Cortex of kidney (tissue), 1 donor: ENCODE measurements at places on chromosomes 6 and 20.

- DNase-seq = no peak
These were observed 25.3 kb downstream of the BFSP1 start for GRCh38 chr20:17505636-17506517.

DNA sequence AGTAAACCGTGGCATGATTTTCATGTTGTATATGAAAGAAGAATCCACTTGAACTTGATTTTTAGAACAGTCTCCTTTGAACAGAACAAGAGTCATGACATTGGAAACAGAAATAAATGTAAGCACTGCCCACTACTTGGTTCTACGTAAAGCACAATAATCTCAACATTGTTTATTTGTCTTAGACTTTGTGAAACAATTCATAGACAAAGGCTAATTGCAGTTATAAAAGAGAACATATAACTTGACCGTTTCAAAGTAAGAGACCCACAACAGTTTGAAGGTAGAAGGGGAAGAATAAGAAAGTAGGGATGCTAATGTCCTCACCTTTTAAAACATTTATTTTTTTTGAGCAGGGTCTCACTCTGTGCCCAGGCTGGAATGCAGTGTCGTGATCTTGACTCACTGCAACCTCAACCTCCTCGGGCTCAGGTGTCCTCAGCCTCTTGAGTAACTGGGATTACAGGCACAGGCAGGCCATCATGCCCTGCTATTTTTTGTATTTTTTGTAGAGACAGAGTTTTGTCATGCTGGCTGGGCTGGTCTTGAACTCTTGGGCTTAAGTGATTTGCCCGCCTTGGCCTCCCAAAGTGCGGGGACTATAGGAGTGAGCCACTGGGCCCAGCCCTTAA, 71.1 kb downstream of the POPDC3 start:
- no peak for DNase-seq

DNA sequence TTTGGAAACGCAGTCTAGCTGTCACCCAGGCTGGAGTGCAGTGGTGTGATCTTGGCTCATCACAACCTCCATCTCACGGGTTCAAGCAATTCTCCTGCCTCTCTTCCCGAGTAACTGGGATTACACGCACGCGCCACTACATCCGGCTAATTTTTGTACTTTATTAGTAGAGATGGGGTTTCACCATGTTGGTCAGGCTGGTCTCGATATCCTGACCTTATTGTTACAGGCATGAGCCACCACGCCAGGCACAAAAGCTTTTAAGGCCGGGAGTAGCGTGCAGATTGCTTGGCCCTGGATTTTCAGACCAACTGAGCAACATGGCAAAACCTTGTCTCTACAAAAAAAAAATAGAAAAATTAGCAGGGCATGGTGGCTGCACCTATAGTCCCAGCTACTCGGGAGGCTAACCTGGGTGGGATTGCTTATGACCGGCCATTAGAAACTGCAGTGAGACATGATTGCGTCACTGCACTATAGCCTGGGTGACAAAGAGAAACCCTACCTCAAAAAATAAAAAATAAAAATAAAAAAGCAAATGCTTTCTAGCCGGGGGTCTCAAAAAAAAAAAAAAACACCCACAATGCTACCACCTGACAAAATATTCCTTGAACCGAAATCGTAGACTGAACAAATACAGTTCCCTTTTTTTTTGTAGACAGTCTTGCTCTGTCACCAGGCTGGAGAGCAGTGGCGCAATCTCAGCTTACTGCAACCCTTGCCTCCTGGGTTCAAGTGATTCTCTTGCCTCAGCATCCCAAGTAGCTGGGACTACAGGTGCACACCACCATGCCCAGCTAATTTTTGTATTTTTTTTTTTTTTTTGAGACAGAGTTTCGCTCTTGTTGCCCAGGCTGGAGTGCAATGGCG, 15.0 kb downstream of the RBM39 start:
- no peak for DNase-seq

DNA sequence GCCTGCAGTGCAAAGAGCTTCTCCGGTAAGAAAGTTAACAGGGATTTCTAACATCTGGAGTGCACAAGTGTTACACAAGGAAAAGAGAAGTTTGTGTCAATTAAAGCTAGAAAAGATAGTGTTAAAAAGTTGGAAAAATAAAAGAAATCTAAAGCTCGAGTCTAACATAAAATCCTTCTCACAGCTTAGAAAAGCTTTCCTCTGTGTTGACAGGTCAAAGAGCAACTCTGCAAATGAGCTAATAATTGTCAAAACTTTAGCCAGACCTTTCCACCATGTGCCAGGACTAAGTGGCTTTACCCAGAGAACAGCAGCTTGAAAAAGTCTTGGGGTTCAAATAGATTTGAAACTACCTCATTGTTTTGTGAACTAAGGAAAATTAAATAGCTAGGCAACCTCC, 14.8 kb downstream of the PTPRK start:
- no peak for DNase-seq

DNA sequence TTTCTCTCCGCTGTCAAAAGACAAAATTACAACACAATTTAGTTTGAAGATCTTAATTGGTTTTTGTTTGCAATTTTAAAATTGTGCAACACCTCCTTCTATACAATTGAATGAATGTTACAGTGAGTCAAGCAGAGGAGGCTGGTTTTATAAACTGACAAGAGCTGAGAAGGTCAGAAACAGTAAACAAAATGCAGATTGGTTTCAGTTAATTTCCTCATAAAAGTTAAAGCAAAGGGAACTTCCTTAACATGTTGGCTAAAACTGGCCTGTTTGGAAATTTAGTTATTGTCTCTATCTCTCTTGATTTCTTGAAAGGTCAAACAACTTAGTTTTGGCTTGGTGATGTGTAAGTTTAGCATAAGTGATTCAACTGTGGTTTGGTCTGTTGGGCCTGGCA, 22.2 kb downstream of the KHDC1L start:
- no peak for DNase-seq

DNA sequence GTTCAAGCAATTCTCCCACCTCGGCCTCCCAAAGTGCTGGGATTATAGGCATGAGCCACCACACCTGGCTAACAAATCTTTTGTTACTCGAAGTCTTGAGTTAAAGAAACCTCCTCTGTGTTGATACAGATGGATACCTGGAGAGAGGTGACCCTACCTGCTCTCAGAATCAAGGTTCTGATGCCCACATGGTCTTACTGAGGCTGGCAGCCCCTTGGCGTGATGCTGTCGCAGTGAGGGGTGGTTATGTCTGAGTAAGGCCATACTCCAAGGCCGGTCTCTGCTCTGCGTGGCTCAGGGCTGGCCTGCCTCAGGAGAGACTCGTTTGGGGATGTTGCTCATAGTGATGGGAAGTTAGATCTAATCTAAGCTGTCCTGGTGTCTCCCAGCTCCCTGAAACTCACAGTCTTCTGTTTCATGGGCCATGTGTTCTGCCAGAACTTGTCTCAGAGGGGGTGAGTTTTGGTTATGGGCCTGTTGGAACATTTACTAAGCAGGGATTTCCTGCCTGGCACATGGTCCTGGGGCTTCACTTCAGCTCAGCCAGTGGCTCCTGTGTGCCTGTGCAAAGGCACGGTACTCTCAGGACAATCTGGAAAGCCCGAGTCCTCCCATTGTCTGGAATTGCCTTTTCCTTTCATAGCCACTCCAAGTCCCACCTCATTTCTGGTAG, 17.5 kb upstream of the TRAF3IP2 start:
- no peak for DNase-seq

- no peak for DNase-seq
These were observed 986.3 kb downstream of the TFAP2A start for GRCh38 chr6:9428421-9429172.

- no peak for DNase-seq
These were observed 49.1 kb downstream of the ARMC2 start for GRCh38 chr6:108897371-108897770.

DNA sequence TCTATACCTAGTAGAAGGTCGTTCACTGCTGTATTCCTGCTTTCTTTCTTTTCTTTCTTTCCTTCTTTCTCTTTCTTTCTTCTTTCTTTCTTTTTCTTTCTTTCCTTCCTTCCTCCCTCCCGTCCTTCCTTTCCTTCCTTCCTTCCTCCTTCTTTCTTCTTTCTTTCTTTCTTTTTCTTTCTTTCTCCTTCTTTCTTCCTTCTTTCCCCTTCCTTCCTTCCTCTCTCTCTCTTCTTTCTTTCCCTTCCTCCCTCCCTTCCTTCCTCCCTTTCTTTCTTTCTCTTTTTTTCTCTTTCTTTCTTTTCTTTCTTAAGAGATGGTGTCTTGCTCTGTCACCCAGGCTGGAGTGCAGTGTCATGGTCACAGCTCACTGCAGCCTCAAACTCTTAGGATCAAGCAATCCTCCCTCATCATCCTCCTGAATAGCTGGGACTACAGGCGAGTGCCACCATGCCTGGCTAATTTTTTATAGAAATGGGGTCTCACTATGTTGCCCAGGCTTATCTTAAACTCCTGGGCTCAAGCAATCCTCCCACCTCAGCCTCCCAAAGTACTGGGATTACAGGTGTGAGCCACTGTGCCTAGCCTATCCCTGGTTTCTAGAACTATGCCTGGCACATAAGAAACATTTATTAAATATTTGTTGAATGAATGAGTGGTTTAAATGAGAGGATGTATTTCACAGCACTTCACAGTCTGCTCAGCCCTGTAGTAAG, 2.6 kb upstream of the DNPH1 start:
- DNase-seq = no peak

- no peak for DNase-seq
These were observed 6.4 kb downstream of the SNPH start for GRCh38 chr20:1272368-1273100.

- no peak for DNase-seq
These were observed 80.0 kb downstream of the LAMP5 start for GRCh38 chr20:9594284-9594875.

DNA sequence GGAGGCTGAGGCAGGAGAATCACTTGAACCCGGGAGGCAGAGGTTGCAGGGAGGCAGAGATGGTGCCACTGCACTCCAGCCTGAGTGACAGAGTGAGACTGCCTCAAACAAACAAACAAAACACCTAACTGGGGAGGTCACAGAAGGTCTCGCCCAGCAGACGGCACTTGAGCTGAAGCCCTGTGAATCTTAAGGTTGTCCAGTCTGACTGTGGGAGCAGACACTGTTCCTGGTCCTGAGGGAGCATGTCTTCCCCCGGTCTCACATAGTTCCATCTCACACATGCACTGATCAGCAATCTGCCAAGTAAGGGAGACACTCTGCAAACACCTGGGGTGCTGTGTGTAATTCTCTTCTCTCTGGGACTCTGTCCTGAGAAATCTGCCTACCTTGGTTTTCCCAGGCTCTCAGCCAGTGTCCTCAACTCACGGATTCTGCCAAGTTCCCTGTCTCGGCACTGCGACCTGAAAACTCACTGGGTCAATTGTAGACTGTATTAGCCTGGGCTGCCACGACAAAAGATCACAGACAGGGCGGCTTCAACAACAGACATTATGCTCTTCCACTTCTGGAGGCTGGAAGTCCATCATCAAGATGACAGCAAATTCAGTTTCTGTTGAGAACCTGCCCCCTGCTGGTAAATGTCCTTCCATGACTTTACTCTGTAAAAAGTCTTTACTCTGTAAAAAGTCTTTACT, 94.3 kb downstream of the JPH2 start:
- no peak for DNase-seq

- DNase-seq = no peak
These were observed 113.5 kb downstream of the CD83 start for GRCh38 chr6:14231071-14231483.
